ENCODE measurements at places on chromosomes 3 and 15.

GRCh38 chr3:43034200-43034599 is 55.1 kb downstream of the GASK1A start:
- DNase-seq, result no peak

- DNase-seq, result no peak
Measured at GRCh38 chr3:24303057-24303754, 191.4 kb downstream of the THRB start.

DNA sequence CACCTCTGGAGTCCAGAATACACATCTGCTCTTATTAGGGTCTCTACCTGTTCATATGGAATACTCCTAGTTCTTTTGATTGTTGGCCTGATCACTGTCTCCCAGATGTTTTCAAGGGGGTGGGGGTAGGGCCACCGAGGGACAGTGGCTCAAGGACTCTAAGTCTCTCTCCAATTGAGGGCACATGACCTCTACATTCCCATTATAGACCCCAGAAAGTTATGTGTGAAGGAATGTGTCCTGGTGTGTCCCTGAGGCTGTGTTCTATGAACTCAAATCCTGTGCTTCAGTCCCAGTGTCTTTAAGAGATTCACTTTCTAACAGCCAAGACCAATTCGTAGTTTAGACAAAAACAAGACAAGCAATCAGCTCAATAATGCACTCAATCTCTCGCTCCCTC is 357.4 kb downstream of the ERC2 start:
- DNase-seq, result no peak

GRCh38 chr15:43439268-43439667 is 53.7 kb downstream of the TP53BP1 start:
- DNase-seq, result no peak

- no peak for DNase-seq
Measured at GRCh38 chr15:92333709-92334108, 60.0 kb upstream of the ST8SIA2 start.

Data from mammary epithelial cell (primary cell).